Stimulated activated CD4-positive, alpha-beta T cell treated with anti-CD3 and anti-CD28 coated beads, Interleukin-4, amount 100 ng/mL, for 4 hours (primary cell): ENCODE measurements at places on chromosomes 7 and 10.

DNA sequence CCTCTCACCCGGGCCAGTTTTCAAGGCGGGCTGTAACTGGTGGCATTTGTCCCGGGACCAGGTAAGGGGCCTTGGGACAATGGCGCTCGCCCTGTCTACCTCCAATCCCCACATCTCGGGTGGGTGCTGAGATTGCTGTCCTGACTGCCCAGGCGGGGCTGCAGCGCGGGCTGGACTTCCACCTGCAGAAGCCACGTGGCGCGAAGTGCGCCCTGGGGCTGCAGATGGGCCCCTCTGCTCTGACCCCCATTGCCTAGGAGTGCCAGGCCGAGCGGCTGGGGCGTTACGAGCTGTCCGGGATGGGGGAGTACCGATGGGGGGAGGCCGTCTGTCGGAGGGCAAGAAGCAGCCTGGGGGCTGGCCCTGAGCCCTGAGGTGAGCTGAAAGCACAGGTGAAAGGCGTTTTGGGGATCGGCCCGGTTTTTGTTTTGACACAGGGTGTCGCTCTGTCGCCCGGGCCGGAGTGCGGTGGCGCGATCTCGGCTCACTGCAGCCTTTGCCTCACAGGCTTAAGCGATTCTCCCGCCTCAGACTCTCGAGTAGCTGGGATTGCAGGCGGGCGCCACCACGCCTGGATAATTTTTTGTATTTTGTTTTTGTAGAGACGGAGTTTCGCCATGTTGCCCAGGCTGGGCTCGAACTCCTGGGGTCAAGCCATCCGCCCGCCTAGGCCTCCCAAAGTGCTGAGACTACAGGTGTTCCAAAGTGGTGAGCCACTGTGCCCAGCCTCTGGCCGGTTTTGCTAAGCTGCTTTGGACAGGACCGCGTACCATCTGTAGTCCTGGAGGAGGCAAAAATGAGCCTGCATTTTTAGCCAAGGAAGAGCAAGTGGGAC is at the start of gene SFXN2:
SFXN2 (plus strand) TSS at position 16 of the 835 bp plus-strand sequence. CDS start 12,001 bp downstream, outside the sequence.
- DNase-seq: peak; percentile 46

GRCh38 chr10:101832325-101832771 is 11.3 kb downstream of the KCNIP2 start:
- DNase-seq: no peak

- no peak for DNase-seq
These were observed 249.0 kb upstream of the AUTS2 start for GRCh38 chr7:69349291-69349690.

- no peak for DNase-seq
These were observed 292.9 kb downstream of the PTEN start for GRCh38 chr10:88156341-88156740.

- no peak for DNase-seq
These were observed 706 bp downstream of the BUB3 start for GRCh38 chr10:123154711-123155505.

DNA sequence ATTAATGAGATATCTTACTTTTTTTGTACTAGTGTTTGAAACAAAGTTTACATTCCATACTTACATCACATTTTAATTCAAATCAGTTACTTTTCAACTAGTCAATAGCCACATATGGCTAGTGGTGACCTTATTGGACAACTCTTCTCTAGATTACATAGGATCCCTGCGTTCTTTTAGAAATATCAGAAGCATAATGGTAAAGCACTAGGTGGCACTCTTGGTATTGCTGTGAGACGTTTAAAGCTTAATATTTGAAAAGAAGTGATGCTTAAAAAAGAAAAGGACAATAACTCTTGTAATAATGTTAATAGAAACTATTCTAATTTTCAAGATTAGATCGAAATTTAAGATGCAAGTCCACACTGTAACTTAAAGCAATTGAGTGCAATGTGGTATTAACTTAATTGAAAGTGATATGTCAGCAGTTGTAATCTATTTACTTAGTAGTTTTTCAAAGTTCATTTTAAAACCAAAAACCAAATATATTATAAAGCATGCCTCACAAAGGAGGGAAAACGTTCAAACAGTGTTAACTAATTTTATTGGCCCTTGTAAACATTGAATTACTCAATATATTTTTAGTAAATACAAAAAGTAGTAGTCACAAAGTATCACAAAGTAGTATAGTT is 339.1 kb downstream of the ATRNL1 start:
- no peak for DNase-seq

GRCh38 chr10:106387063-106387462 is 777.4 kb downstream of the SORCS1 start:
- DNase-seq: no peak

DNA sequence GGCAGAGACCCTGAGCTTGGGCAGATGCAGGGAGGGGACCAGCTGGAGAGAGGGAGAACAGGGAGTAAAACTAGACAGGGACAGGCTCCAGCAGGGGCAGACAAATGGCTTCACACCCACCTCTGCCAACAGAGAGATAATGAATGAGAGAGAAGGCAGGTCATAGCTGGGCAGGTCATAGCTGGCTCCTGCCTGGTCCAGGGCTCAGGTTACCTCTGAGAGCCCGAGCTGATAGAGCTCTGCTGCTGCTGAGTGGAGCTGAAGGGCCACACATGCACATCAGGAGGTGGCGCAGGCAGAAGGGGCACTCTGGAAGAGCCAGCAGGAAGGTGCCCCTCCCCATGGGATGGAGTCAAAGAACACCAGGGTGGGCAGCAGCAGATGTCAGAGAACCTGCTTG is 154.2 kb downstream of the GFRA1 start:
- no peak for DNase-seq

GRCh38 chr10:3220853-3221252 is 48.3 kb upstream of the PITRM1 start:
- DNase-seq: no peak

DNA sequence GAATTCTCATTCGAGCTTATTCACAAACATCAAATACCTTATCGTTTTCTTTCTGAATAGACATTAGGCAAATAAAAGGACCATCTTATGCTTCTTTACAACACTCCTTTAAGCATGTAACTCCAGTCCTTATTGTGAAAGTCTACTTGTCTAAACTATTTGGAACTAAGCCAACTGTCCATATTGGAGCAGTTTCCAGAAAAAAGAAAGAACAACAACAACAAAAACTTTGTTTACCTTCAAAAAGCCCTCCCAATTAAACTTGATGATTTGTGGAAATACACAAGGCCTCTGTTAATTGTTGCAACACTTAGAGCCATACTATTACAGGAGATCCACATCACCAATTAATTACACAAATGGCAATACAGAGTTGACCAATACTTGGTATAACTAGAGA is 163.6 kb downstream of the GALNT11 start:
- no peak for DNase-seq

DNA sequence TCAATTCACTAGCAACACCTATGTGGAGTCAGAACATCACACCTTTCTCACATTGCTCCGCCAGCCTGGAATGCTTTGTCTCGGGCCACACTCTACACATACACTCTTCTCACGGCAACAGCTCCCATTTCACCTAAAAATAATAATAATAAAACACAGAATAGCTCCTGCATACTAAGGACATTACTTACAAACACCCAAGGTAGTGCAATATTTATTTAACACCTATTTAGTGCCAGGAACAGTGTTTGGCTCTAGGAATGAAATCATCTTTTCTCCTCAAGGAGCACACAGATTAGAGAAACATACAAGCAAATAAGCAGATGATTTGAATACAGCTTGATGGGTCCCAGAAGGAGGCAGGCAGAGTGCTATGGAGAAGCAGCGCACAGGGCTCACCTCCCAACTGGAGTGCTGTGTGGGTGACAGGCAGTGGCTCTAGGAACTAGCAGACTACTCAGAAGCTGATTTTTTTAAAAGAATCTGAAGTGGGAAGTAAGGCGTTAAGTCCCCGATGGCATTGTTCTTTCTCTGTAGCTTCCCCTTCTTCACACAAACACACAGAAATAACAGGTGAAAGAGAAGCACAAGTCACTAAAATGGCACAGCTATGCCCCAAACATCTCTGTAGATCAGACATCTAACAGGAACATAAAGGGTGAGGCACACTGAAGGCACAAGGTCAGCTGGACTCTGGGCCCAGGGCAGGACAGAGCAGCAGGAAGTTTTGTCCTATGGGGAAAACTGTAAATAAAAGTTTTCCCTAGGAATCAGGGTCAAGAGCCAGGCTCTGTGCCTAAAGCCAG is 16.7 kb downstream of the USP6NL start:
- DNase-seq: no peak

GRCh38 chr10:6543431-6544005 is 36.6 kb downstream of the PRKCQ start:
- peak; percentile 28 for DNase-seq

DNA sequence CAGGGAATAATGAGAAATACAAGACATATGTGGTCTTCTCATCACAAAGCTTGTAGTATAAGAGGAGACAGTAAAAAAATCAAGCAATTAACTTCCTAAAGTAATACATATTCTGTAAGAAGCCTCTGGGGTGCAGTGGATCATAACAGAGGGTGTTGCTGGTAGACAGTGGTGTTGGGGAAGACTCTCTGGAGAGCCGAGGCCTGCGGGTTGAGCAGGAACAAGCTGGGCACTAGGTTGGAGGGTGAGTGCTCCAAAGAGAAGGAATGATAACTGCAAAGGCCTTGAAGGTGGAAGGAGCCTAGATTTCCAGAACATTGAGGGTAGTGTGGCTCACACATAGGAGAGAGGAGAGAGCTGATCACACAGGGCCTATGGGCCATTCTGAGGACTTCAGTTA is 1.5 kb downstream of the GIMAP4 start:
- DNase-seq: peak; percentile 33

DNA sequence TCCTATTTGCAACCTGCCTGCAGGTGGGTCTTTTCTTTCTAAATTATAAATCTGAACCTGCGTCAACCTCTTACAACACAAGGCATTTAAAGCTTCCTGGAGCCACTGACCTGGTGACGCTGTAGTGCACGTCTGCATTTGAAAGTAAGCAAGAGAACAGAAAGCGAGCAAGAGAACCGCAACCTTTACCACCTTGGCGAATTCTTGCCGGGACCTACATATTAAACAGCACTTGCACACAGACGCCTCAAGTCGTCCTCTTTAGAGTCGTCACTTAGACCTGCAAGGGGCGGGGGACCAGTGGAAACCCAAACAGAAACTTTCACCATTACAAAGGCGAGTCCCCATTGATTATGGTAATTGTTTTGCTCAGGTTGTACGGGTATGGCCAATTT is 9.5 kb downstream of the GLI3 start:
- no peak for DNase-seq

DNA sequence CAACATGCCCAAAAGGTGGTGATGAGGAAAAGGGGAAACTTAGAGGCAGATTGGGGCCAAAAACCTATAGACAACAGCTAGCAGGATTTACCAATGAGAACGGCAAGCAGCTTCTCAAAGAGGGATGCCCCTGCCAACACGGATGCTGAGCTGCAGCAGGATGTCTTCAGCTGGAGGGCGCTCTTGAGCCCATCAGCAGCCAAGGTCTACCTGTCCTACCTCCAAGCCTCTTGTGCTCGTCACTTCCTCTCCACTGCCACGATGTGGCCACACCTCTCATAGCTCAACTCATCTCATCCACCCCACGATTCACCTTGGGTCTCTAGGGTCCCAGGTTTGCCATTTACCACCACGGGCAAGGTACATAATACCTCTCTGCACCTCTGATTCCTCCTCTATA is 36.5 kb downstream of the DLG5 start:
- DNase-seq: no peak

GRCh38 chr10:123027861-123028260 is 19.1 kb downstream of the ACADSB start:
- DNase-seq: no peak

DNA sequence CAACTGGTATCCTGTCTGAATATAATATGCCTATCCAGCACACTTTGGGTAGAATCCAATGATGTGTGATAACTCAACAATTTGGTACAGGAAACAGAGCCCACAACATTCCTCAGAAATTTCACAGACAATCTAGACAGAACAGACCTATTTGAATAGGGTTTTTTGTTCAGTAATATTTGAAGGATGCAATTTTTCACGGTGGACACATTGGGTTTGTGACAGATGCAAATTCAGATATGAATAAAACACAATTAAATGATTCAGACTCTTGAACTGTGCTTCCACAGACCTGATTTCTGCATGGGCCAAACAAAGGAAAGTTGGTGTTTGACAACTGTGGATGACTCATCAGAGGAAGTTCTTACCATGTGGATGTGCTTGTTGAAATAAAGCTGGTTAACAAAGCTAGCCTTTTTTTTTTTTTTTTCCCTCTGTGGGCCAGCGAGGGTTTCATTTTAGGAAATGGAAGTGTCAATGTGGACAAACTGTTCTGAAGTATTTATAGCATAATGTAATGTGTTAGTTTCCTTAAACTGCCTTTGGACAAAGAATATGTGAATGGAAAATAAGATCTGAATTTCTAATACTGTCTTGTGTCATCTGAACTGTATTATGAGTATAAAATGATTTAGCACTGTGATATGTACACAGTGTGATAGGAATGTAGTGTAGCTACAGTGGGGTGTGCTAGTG is 43.2 kb upstream of the FAM133B start:
- DNase-seq: no peak

GRCh38 chr10:25068152-25069058 is 52.0 kb downstream of the THNSL1 start:
- no peak for DNase-seq

- DNase-seq: no peak
These were observed 4.5 kb downstream of the CHST15 start for GRCh38 chr10:124088915-124089314.

DNA sequence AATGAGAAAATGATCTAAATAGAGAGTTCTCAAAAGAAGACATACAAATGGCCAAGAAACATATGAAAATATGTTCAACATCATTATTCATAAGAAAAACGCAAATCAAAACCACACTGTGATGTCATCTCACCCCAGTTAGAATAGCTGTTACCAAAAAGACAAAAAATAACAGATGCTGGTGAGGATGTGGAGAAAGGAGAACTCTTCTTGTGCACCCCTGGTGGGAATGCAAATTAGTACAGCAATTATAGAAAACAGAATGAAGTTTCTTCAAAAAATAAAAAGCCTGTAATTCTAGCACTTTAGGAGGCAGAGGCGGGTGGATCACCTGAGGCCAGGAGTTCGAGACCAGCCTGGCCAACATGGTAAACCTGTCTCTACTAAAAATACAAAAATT is 199.3 kb downstream of the PARD3 start:
- DNase-seq: no peak

GRCh38 chr10:115355162-115355760 is 262.1 kb downstream of the ATRNL1 start:
- DNase-seq: no peak

DNA sequence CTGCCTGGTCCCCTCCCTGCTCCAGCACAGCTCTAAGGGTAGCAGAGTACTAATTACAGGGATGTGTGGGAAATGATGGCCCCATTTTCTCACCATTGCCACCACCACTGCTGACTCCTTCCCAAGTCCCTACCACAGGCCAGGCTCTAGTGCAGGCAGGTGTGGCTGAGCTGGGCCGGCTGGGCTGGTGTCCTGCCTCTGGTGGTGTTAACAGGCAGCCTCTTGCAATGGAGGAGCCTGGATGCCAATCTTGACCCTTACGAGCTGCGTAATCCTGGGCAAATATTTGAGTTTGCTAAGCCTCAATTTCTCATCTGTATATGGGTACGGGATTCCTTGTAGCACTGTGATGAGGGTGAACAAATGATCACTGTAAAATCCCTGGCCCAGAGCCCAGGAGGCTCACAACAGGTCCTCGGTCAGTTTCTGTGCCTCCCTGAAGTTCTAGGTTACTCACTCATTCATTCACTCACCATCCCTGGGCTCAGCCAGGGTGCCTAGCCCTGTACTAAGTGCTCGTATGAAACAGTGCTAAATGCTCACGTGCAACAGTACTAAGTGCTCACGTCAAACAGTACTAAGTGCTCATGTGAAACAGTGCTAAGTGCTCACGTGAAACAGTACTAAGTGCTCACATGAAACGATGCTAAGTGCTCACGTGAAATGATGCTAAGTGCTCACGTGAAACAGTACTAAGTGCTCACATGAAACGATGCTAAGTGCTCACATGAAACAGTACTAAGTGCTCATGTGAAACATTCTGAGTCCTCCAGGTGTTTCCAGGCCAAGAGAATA is 2.3 kb upstream of the FZD9 start:
- DNase-seq: no peak
